ENCODE measurements at places on chromosomes 4 and X. TPM values are rescaled to one million over a fixed set of nuclear protein-coding genes. Genes with fewer than 3 reads are reported as not detected.

The NEK1 gene
- 21.0 TPM for total RNA-seq

The FREM3 gene
- not detected for total RNA-seq

The NAA11 gene
- total RNA-seq: not detected

The IL2 gene
- 3.2 TPM for total RNA-seq

The PPP3CA gene
- total RNA-seq: 18.1 TPM

The CLTRN gene
- 0.81 TPM for total RNA-seq

Data from naive thymus-derived CD4-positive, alpha-beta T cell (primary cell).